ENCODE measurements at places on chromosomes 12 and 14. TPM values are rescaled to one million over a fixed set of nuclear protein-coding genes. Genes with fewer than 3 reads are reported as not detected.
A peak's percentile ranks its signal among the peaks of the same experiment; 100 is the strongest.

GRCh38 chr12:48557919-48558318, 11.9 kb downstream of the LALBA start:
- peaks cover 61% of the 10 kb centered on the region for H3K27me3 ChIP-seq
- DNase-seq = no peak
- no peak overlapping the region for H3K27ac ChIP-seq
- H3K4me1 ChIP-seq = no peaks in the 10 kb centered on the region
- H3K4me3 ChIP-seq = no peak overlapping the region

DNA sequence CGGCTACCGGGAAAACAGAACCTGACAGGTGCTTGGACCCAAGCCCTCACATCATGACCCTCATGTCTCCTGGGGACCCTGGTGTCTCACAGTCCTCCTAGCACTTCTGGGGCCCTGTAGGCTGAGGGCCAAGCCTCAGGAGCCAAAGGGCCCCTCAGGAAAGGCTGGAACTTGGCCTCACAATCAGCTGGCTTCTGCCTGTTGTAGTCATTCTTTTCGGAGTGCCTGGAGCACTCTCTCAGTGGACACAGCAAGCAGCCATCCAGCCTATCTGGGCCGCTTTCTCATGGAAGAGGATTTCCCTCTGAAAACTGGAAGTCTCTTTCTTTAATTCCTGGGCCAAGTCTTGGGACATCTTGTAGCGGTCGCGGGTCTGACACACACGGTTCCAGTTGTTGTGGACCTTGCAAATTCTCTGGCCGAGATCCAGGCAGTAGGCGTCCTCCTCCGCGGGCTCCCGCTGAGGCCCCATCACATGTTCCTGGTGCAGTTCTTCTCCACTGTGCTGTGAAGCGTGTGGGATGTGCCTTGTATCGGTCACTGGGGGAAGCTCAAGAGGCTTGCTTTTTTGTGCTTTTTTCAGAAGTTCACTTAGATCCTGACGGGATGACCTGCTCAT, 169.3 kb downstream of the EMP1 start:
- no peak overlapping the region for H3K4me3 ChIP-seq
- H3K36me3 ChIP-seq = no peaks in the 10 kb centered on the region
- no peaks in the 10 kb centered on the region for H3K4me1 ChIP-seq
- DNase-seq = peak; percentile 34
- H3K27ac ChIP-seq = no peak overlapping the region

DNA sequence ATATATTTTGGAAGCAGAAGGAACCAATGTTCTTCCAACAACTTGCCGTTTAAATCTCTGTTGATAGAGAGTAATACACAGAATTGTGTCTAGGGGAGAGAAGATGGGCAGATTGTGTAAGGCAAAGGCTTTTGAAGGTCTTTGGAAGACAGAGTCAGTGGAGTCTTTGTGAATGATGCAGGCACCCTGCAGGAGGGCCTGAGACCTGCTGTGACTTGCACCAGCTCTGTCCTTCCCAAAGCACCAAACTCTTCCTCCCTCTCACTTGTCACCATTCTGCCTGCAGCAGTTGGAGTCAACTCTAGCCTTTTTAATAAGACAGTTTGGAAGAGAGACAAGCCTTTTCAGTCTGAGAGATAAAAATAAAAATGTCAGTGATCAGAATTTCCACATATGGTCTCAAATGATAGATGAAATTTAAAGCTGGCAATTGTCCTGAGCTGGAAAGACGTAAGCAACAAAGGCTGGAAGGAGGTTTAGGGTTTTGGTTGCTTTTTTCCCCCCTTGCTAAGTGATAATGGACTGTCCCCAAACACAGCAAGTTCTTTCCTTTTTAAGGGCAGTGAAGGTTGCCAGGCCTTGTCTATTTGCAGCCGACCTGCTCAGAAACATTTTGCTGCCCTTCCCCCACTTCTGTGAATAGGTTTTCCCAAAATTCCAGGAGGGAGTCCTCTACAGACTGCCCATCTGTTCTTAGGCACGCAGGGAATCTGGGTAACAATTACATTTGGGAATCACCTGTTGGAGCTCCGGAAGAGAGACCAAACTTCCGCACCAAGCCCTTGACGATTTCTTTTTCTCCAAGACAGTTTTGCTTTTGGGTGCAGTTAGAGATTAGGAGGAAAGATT, 103.0 kb upstream of the NTF3 start:
- peaks cover 6% of the 10 kb centered on the region for H3K27me3 ChIP-seq
- peaks cover 3% of the 10 kb centered on the region for H3K4me1 ChIP-seq
- H3K27ac ChIP-seq = no peak overlapping the region
- H3K4me3 ChIP-seq = no peak overlapping the region

DNA sequence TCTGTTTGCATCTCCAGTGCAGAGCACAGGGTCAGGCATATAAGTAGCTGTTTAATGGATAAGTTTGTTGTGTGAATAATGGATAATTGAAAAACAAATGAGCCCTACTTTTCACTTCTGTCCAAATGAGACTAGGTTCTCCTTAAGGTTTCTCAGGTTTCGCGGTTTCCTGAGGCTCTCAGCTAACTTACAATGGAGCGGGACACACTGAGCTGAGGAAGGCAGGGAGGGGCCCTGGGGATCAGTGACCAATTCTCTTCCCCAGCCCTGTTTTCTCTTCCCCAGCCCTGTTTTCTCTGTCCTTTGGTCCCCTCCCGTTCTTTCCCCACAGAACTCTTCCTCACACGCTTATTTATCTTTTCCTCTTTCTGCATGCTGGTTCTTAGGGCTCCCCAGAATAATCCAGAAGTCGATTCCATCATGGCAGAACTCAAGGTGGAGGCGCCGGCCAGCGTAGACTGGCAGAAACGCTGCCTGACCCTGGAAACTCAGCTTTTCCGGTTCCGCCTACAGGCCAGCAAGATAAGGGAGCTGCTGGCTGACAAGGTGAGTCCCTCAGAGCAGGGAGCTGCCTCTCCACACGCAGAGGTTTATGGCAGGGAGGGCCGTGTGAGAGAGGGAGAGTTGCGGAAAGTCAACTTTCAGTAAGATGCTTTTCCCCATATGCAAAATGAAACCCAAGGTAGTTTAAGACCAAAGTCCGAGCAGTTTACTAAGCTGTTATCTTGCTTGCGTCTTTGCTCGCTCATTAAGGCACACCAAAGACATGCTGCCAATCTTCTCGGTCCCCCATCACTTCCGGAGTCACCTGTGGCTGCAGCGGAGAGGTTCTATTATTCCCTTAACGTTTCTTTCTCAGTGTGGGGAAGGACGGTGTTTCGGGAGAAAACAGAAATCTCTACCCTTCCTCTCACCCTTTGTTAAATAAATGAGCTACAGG, 8.6 kb downstream of the PLEKHH1 start:
- H3K4me3 ChIP-seq = no peak overlapping the region
- H3K27ac ChIP-seq = no peak overlapping the region
- no peak for DNase-seq

GRCh38 chr14:79661752-79662151, 549.6 kb downstream of the DIO2 start:
- no peak overlapping the region for H3K27ac ChIP-seq
- no peak overlapping the region for H3K4me3 ChIP-seq
- no peak for DNase-seq
- H3K4me1 ChIP-seq = no peaks in the 10 kb centered on the region
- no peaks in the 10 kb centered on the region for H3K27me3 ChIP-seq

DNA sequence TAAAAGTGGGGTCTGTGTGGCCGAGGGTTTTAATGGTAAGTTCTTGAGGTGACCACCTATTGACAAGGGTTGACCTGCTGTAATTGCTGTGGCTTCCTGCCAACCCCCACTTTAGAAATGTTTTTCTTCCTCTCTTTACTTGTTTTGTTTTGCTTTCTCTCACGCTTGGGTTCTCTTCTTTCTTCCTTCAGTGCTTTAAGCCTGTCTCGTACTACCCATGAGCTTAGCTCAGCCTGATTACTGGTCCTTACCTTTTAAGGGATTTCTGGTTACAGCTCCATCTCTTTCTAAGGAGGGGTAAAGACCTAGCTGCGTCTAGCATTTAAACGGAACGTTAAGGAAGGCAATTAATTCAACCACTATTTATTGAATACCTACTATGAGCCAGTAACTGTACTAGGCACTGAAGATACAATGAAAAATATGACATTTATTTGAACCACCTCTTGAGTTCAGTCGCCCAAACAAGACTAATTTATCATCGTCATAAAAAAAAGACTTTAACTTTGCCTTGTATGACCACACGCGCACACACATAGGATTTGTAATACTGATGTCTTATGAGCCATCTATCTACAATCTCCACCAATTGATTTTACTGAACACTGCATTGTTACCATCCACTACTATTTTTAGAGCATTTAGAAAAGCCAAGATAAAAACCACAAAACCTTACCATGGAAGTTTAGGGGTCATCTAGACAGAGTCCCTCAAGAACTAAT, 888 bp upstream of the PPP1R12A start:
- H3K36me3 ChIP-seq = no peaks in the 10 kb centered on the region
- peaks cover 64% of the 10 kb centered on the region for H3K4me1 ChIP-seq

Gene KRT78
- total RNA-seq = not detected

- H3K4me3 ChIP-seq = no peak overlapping the region
- H3K27ac ChIP-seq = no peak overlapping the region
- peaks cover 41% of the 10 kb centered on the region for H3K27me3 ChIP-seq
- H3K4me1 ChIP-seq = peaks cover 7% of the 10 kb centered on the region
- no peak for DNase-seq
Measured at GRCh38 chr14:93889739-93890483, 37.2 kb upstream of the FAM181A start.

DNA sequence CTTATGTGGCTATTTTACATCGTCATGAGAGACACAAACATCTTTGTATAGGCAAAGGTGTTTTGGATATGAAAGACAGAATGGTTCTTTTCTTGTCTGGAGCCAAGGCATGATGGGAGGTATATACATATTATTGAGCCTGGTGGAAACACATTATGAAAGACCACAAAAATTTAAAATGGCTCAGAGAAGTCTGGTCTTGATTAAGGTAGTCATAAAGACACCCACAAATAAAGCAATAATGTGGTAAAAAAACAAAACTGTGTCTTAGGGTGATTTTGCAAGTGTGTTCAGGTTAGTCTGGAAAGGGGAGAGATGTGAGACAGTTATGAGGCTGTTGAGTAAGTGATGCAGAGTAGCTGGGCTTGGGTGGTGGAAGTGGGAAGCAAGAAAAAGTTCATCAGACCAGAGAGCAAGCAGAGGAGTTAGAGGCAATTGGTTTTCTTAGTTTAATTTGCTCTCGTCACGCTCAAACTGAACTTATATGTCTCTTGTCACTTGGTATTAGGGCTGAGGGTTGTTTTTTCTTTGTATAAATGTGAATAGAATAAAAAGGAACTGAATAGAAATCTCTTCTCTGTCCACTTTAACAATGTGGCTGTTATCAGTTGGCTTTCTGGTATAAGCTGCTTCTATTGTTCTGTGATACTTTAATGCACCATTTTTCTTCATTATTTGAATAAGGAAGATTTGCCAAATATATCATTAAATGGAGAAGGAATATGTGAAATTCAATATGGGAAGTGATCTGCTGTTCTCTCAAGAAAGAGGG, 115.0 kb downstream of the AKAP6 start:
- H3K27ac ChIP-seq = no peak overlapping the region
- H3K27me3 ChIP-seq = no peaks in the 10 kb centered on the region
- DNase-seq = no peak

Data from left ventricle myocardium inferior (tissue), 1 donor.